ENCODE measurements at places on chromosomes 2 and 18.

DNA sequence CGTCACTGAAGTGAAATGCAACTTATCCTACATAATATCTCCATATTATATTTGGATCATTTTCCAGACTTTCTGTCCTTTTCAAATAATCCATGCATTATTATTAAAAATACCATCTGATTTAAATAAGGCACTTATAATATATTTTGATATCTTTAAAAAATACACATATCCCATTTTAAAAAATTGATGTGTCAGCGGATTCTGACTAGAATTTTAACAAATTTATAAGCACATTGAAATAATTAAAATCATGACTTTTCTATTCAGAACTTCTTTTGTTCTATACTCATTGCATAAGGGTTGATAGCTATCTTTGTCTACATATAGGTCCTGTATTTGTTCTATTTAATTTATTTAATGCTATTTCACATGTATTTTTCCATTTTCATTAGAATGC is 199.0 kb upstream of the DSEL start:
- no peak for DNase-seq

GRCh38 chr2:68709421-68709911 is 25.1 kb upstream of the ARHGAP25 start:
- DNase-seq = peak; percentile 38

DNA sequence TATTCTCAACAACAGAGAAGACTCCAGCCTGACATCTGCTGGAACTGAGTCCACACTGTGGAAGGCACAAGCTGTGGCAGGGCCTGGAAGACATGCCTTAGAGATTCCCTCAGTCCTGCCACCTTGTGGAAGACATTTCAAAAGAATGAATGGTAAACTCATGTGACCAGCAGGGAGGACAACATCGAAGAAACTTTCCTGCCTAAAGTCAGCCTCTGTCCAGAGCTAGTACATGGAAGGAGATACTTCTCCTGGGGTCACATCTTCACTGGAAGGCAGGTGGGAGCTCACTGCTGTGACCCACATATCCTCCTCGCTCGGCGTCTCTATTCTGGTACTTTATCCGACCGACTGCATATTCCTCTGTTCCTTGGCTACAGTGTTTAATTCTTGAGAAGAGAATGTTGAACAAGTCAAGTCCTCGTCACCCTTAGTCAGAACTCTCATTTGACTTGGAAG is 59.5 kb downstream of the PUM2 start:
- DNase-seq = peak; percentile 55

- no peak for DNase-seq
Measured at GRCh38 chr2:49067971-49068370, 86.3 kb downstream of the FSHR start.

Measured in neuronal stem cell (in vitro differentiated cells).